Esophagus muscularis mucosa (tissue), 4 donors: ENCODE measurements at places on chromosomes 2 and 18.

GRCh38 chr2:232789082-232789481, 12.7 kb upstream of the KCNJ13 start:
- no peak for DNase-seq

- no peak for DNase-seq
These were observed 114.7 kb downstream of the DNAH6 start for GRCh38 chr2:84631047-84631446.

DNA sequence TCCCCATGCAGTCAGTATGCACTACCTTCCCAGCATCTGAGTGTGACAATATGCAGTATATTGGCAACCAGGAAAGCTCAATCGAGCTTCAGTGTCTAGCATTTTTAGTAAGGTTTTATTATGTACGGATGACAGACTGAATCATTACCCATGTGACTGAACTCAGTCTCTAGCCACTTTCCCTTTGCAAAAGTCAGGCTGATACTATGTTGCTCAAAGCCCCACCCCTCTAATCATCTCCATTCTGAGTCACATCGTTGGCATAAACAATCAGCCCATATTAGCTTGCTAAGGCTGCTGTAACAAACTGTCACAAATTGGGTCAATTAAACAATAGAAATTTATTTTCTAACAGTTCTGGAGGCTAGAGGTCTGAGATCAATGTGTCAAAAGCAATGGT, 25.8 kb upstream of the SRD5A2 start:
- DNase-seq = no peak

- DNase-seq = no peak
These were observed 921.0 kb upstream of the SLC39A10 start for GRCh38 chr2:194735837-194736542.

GRCh38 chr2:35454966-35455638, 900.5 kb upstream of the CRIM1 start:
- no peak for DNase-seq

DNA sequence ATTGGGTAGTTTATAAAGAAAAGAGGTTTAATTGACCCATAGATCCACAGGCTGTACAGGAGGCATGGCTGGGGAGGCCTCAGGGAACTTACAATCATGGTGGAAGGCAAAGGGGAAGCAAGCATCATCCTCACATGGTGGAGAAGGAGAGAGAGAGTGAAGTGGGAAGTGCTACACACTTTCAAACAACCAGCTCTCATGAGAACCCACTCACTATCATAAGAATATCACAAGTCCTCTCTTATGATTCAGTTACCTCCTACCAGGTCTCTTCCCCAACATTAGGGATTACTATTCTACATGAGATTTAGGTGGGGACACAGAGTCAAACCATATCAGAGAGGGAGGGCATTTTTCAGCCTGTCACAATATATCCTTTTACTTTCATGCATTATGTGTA, 22.7 kb upstream of the DOCK10 start:
- no peak for DNase-seq

- no peak for DNase-seq
These were observed 3.7 kb downstream of the TNS1 start for GRCh38 chr2:217998926-217999594.

- DNase-seq = no peak
These were observed 263.0 kb upstream of the SALL3 start for GRCh38 chr18:78716581-78716980.

DNA sequence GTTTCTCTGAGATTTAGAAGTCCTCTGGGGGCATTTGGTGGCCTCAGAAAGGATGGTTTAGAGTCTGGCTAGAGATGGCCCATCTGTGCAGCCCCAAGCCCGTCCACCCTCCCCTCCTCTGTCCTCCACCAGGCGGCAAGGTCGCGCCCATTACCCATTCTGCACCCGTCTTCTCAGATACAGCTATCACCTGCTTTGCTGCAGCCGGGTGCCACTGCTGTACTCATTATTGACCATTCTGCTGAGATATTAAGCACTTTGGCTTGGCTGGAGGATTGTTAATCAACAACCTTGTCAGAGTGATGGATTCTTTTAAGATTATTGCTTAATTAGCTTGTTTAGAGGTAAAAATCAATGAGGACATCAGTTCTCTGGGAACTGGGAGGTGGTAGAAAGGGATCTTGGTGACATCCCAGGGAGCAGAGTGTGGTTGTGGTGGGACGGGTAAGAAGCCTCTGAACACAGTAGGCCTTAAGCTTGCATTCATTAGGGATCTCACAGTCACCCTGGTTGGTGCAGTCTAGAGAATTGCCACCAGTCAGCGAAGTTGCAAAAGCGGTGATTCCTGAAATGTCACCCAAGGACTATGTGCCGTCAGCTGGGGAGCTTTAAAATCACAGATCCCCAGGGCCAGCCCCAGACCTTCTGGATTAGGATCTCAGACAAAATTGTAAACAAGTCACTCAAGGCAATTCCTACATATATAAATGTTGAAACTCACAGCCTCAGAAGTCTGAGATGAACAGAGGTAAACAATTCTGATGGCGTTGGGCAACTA, 90.9 kb downstream of the CAPN13 start:
- DNase-seq = peak; percentile 88

GRCh38 chr2:119888680-119889079, 124.2 kb upstream of the EPB41L5 start:
- DNase-seq = no peak

GRCh38 chr18:67731851-67732250, 215.3 kb upstream of the DSEL start:
- no peak for DNase-seq

- no peak for DNase-seq
These were observed 15.1 kb downstream of the USP40 start for GRCh38 chr2:233551491-233551890.
